ENCODE measurements at places on chromosomes 1 and 21. TPM values are rescaled to one million over a fixed set of nuclear protein-coding genes. Genes with fewer than 3 reads are reported as not detected.
A peak's percentile ranks its signal among the peaks of the same experiment; 100 is the strongest.

- no peak for DNase-seq
These were observed 6.9 kb upstream of the TMEM269 start for GRCh38 chr1:42777852-42778251.

DNA sequence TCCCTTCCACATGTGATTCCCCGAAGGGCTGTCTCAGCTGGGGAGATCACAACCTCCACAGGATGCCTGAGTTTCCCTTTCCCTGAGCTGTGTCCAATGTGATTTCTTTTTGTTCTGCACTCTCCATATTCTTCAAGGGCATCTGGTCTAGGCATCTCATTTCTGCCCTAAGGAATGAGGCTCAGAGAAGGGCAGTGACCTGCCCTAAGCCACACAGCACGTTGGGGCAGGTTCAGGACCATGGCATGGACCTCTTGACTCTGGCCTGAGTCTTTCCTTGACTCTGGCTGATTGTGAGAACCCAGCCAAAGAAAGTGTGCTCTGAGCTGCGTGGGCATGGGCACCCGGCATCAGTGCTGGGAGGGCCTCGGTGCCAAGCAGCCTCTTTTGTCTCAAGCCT lies 590.3 kb downstream of the PTPRU start:
- DNase-seq = no peak

DNA sequence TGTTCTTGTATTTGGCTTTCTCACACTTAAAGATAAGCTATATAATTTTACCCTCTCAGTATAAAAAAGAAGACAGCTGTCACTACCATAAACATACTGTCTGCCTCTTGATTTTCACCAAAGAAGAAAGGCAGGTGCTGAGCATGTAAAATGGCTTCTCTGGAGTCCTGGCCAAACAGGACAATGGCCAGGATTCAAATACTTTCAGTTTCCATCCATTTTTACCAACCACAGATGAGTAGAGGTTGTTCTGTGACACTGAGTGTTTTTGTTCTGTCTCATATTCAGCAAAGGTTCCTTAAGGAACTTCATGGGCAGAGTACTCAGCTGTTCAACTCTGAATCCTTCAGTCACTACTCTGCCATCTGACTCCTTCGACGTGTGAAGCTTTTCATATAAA lies 29.4 kb upstream of the RAB3GAP2 start:
- no peak for DNase-seq

Gene SARS1
- 115 TPM for total RNA-seq

GRCh38 chr21:34580181-34580700 lies 34.7 kb downstream of the RCAN1 start:
- no peak for DNase-seq

DNA sequence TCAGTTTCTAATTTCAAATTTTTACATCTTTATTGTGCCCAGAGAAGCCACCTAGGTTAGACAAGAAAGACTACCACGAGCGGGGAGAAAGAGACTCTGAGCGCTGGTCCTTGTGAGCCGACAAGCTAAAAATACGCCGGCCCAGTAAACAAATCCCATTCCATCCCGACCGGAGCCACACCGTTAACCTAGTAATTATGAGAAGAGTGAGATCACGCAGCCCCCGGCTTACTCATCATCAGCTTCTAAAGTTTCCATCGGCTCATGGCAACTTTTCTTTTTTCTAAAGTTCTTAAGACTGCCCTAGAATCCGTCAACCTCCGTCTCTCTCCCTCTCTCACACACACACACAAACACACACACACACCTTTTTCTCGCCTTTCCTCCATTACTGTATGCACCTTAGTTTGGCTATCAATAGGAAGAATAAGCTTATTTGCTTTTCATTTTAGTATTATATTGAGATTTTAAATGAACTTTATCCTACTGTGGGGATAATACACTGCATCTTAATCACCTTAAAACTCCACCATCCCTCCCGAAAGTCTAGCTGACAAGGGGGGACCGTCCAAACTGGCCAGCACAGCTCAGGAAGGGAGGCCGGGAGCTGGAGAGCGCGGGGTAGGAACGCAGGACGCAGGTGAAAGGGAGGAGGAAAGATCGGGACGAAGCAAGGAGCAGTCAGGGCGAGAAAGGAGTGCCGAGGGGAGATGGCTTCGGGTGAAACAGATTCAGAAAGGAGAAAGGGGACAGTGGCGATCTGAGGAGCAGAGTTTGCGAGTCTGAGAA lies 728 bp downstream of the OTUD7B start:
- peak; percentile 17 for DNase-seq

DNA sequence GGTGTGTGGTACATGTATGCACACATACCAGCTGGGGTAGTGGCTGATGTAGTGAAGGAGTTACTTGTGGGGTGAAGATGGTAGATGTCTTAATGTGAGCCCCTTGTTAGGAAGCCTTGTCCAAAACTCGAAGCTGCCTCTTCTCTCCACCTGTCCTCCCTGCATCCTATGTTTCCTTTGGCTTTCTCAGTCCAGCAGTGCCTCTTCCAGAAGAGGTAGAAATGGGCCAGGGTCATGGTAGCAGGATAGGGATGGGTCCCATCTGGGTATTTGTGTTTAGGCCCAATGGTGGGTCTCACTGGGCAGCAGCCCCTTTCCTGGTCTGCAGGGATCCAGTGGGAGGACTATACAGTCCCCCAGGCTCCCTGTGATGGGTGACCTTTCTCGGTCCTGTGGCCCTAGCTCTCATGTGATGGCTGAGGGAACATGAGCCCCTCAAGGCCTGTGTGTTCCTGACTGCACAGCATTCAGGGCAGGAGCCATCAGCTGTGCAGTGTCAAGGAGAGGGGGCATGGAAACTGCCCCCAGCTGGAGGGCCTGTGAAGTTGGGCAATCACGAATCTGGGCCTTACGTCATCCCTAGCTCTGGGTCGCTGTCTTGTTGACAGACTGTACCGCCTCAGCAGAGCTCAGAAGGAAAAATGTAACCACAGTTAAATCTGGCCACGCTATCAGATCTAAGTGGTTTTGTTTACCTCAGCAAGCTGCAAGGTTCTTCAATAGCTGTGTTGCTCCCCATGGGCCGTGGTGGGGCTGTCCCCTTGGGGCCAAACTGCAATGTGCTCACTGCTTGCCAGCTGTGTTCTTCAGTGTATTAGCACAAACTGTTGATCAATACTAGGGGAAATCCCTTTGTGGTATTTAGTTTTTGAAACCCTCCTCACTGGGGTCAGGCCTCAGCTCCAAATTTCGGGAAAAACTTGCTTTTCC lies 82.7 kb downstream of the NOS1AP start:
- DNase-seq = no peak

Gene SERINC2
- total RNA-seq = 14.0 TPM

DNA sequence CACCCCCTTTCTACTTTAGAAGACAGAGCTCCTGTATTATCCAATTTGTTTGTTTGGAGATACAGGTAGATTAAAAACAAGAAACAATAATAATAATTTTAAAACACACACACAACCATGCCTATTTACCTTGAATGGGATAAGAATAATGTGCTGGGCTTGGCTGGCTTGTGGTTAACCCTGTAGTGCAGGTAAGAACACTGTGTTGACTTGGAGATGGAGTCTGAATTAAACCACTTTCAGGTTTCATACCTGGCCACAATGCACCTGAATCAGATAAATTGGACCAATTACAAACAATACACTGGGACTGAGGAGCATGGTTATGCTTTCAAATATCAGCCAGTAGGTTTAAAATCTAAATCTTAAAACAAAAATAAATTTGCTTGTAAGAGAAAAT lies 60.8 kb downstream of the EYA3 start:
- no peak for DNase-seq

- no peak for DNase-seq
These were observed 49.3 kb upstream of the JUN start for GRCh38 chr1:58833166-58833565.

DNA sequence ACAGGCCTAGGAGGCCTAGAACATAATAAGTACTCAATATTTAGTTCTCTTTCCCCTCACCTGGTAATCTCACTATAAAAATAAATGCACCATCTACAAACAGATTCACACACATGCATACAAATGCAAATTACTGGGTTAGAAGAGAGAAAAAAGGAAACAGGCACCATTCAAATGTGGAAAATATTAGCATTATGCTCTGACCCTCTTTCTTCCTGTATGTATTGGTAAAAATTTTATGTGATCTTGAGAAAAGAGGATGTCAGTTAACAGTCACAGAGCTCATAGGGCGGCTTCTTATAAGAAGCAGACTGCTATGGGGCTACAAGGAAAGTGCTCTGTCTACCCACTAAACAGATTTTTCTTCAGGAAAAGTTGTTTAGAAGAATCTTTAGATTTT lies 565.4 kb downstream of the LMO4 start:
- DNase-seq = no peak

- DNase-seq = no peak
These were observed 10.7 kb upstream of the SDC3 start for GRCh38 chr1:30919025-30919881.

Gene GJB3
- total RNA-seq = 0.15 TPM

DNA sequence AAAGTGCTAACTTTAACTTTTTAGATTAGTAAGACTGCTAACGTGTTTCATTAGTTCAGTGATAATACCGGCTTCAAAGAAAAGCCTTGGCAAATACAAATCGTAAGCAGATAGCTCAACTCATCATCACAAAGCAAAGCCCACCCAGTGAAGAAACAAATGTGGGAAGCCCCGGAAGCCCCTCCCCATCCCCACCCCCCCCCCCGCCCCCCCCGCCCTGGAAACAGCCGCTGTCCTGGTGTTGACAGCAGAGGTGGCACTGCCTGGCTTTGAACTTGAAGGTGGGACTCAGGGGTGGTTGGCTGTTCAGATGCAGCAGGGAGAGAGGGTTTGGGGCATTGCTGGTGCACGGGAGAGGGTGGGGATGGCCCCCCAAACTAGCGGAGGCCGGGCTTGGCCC lies 14.1 kb downstream of the PDXK start:
- no peak for DNase-seq

Gene PTPN22
- total RNA-seq = not detected

DNA sequence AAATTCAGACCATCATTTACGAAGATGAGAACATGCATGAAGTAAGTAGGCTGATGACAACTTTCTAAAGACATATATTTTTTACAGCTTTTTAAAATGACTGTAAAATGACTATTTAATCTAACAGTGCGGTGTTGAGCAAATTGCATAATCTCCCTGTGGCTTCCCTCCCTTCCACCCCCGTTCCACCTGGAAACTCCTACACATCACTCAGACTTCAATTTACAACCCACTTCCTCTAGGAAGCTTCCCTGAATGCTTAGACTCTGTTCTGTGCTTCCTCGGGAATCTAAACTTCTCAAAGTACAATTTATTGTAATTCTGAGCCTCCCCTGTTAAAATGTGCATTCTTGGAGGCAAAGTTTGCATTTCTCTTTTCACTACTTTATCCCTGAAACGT lies 354.9 kb downstream of the DPYD start:
- DNase-seq = no peak

Gene OR2T2
- total RNA-seq = not detected

Gene RNF220
- 64.9 TPM for total RNA-seq

GRCh38 chr1:17837233-17838030 lies 82.3 kb downstream of the ACTL8 start:
- DNase-seq = no peak

DNA sequence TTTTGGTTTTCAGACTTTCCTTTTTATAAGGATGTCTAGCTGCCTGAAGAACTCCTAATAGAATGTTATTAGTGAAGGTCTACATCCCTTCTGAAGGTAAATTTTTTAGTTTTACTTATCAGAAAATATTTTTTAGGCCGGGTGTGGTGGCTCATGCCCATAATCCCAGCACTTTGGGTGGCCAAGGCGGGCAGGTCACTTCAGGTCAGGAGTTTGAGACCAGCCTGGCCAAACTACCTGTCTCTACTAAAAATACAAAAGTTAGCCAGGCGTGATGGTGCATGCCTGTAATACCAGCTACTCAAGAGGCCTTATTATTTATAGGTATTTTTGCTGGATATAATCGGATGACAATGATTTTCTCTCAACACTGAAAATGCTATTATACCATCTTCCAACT lies 181.9 kb upstream of the KCNK2 start:
- no peak for DNase-seq

Gene LAD1
- 0.10 TPM for total RNA-seq

- DNase-seq = no peak
These were observed 15.9 kb downstream of the PDXK start for GRCh38 chr21:43734928-43735229.

DNA sequence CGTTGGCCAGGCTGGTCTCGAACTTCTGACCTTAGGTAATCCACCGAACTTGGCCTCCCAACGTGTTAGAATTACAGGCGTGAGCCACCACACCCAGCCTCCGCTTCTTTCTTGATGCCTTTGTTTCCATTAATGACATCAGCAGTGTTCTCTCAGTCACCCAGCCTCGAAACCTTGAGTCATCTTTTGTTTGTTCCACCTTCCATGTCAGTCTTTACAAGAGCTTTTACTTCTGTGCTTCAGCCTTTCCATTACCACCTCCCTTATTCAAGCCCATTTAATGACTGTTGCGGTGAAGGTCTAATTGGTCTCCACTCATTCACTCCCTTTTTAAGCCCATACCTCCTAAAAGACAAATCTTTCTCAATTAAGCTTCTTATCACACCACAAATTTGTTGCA lies 146.6 kb upstream of the ADGRL2 start:
- DNase-seq = no peak

DNA sequence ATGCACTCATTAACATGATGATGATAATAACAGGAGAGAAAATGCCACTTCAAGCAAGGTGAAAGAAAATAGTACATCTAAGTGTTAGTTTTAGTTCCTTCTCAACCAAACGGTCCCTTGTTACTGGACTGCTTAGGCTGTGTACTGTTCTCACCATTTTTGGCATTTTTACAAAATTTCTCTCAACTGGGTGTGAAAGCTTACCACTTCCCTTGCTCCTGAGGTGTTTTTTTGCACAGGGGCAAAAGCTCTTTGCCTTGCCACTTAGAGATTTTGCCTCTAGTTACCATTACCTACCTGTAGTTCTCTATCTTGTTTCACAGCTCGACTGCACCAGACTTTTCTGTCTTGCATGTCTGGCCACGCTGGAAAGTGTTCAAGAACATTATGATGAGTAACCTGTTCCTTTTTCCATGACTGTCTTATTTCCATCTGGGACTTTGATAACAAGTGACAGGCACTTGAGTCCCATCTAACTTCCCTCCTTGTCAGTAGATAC lies 10.7 kb downstream of the NEK7 start:
- DNase-seq = no peak

GRCh38 chr1:27097484-27097917 lies 57.4 kb downstream of the SLC9A1 start:
- peak; percentile 65 for DNase-seq

DNA sequence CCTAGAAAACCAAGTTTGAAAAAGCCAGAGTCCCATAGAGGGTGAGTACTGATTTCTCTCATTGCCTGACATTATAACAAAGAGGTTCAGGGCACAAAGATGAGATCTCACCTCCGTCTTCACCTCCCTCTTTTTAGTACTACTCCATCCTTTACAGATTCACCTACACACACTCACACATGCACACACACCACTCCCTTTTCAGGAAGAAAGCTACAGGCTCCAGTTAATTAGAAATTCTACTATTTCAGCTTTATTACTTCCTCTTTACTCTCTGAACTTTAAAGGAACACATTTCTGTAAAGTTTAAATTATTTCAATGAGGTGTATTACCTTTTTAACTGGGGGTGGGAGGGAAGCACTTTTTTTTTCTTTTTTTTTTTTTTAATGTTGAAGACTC lies 59.6 kb upstream of the PRDX6 start:
- DNase-seq = no peak

Gene TPRG1L
- 57.5 TPM for total RNA-seq
